ENCODE measurements at places on chromosomes 13 and 19.

- DNase-seq, result no peak
These were observed 27.3 kb downstream of the PIP5K1C start for GRCh38 chr19:3672993-3673392.

DNA sequence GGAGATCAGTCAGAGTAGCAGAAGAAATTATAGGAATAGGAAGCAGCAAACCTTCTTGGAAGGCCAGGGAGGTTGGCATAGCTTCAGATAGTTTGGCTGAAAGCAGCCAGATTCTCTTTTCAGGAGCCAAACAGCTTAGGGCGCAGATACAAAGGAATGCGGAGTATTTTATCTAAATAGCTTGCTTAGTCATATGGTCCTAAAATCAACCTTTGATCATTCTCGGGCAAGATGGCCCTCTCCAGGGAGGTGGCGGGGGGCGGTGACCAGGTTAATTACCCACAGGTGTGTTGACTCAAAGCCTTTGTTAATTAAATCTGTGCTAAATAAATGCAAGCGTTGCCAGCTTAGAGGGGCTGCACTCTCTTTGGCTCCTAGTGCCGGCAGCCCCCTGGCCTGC, 12.5 kb upstream of the NCR1 start:
- no peak for DNase-seq

GRCh38 chr19:14686411-14686810, 3.4 kb upstream of the ZNF333 start:
- DNase-seq, result no peak

DNA sequence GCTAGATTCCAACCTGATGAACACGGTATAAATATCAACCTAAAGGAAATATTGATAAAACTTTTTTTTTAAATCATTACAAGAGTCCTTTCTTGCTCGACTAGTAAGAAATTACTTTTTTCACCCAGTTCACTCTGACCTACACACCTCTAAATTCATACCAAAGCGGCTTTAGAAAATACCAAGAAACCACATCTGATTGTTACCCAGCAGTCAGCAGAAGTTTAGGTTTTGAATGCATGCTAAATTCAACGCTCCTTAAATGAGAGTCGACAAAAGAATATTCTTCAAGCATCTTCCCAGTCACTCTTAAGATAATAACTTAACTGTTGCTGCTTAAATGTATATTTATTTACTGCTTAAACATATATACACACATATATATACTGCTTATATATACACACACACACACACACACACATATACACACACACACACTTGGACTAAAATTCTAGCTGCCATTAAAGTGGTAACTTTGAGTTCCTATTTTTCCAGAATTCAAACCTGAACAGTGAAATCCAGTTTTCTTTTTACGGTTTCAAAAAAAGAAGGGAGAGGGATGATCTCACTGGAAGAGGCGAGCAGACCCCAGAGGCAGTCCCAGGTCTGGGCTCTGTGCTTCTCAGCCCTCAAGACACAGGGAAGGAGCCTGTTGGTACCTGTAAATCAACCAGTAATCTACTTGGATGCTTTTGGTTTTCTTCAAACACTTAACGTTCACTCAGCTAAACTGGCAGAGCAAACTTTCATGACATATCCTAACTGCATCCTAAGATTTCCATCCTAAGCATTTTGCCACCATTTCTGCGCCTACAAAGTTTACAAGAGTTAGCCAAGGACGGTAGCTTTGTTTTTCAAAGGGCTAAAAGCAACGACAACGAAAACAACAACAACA, 1.7 kb downstream of the STK24 start:
- no peak for DNase-seq

- DNase-seq, result no peak
These were observed 37.2 kb downstream of the ZC3H13 start for GRCh38 chr13:46015366-46015765.

DNA sequence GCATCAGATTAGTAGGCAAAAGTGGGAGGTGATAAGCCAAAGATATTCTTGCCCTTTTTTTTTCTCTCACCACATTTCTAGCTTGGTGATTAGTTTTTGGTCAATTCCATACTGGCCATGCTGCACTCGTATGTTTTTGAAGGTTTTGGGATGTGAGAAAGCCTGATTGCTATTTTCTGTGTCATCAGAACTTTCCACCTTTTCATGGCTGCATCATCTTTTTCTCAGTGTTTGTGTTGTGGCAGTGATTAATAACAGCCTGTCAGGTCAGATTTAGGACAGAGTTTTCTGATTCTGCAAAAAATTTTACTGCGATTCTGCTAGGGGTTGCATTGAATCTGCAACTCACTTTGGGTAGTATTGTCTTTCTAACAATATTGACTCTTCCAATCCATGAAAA, 32.9 kb downstream of the PSG1 start:
- DNase-seq, result no peak

DNA sequence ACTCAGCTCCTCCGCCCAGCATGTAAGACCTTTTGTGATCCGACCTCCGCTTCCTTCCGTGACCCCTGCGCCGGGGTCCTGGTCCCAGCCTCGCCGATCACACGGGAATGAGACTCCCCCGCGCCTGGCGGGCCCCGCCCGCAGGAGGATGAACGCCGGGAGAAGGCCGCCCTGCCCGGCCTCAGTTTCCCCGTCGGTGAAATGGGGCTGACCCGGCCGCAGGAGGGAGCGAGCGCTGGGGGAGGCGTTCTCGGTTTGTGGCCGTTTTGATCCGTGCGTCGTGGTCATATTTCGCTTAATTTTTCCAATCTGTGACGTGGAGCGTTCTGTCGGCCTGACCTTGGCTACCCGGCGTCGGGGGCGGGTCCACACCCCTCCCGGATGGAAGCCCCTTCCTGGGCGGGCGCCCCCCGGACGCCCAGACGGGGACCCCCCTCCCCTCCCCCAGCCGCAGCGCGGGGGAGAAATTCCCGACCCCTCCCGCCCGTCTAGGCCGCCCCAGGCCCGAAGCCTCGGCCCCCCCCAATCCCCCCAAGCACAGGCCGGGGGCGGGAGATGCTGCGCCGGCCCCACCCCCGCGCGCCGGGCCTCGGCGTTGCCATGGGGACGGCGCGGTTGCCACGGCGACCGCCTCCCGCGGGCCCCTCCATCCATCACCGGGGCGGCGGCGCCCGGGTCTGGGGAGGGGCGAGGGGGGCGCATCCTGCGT, 11.1 kb downstream of the PALM start:
- no peak for DNase-seq

DNA sequence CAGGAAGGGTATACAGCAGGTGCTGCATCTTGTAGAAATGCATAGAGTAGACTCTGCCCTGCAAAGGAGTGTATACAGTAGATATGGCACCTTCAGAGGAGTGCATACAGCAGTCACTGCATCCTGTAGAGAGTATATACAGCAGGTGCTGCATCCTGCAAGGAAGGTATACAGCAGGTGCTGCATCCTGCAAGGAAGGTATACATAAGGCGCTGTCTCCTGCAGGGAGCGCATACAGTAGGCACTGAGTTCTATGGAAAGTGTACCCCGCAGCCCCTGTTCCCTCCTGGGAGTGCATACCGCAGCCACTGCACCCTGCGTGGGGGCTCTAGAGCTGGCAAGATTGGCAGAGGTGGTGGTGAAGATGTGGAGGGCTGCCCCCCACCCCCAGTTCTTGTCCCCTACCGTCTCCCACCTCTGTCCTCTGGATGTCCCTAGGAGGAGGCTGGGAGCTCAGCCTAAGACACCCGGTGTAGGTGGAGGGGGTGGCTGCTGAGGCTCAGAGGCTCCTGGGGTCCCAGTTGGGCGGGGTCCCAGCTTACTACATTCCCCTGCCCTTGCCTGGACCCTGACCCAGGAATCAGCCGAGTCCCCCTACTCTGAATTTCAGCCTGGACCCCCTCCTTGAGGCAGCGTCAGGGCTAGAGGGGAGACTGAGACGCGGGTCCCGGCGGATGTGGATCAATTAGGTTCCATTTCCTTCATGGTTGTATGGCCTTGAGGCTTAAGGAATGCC, 2.3 kb upstream of the ADAMTSL5 start:
- no peak for DNase-seq
